LHCN-M2 (cell line): ENCODE measurements at places on chromosomes 2 and 18.
A peak's percentile ranks its signal among the peaks of the same experiment; 100 is the strongest.

GRCh38 chr2:220856486-220856885 lies 715.6 kb downstream of the EPHA4 start:
- no peak for DNase-seq

DNA sequence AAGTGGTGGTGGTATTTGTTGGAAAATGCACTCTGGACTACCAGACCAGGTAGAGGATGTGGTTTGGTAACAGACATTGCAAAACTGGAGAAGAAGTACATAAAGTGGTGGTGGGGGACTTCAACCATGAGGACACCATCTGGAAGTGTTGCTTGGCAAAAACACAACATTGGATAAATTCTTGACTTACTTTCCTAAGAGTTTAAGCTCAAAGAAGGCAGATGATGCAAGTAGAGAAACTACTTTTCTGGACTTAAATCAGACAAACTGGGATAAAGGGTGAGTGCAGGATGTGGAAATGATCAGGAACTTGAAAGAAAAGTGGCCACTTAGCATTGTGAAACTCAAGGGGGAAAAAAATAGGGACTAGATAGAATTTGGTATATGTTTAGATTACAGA lies 487.4 kb downstream of the ZEB2 start:
- DNase-seq = no peak

- no peak for DNase-seq
Measured at GRCh38 chr2:240998706-240998994, 232 bp downstream of the SNED1 start.

GRCh38 chr2:237383991-237384671 lies 29.8 kb downstream of the COL6A3 start:
- peak; percentile 45 for DNase-seq

- no peak for DNase-seq
Measured at GRCh38 chr18:5582076-5582475, 38.3 kb upstream of the EPB41L3 start.

DNA sequence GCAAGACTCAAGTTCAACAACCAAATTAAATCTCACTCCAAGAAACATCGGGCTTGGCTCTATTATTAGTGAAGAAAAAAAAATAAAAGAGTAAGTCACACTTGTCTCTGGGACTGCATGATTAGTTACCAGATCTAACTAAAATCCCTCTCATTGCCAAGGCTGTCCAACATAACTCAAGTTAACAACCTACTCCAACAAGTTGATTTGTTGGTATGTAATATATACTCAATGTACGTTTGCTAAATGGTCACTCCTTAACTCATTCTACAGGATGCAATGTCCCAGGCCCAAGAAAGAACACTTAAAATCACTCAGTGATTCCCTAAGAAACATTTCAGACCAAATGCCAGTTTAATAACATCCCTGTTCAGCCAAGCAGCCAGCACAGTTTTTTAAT lies 95.1 kb downstream of the DYM start:
- no peak for DNase-seq
